ENCODE measurements at places on chromosomes 7 and 10.

GRCh38 chr7:81715984-81716588 lies 53.8 kb downstream of the HGF start:
- DNase-seq: no peak

DNA sequence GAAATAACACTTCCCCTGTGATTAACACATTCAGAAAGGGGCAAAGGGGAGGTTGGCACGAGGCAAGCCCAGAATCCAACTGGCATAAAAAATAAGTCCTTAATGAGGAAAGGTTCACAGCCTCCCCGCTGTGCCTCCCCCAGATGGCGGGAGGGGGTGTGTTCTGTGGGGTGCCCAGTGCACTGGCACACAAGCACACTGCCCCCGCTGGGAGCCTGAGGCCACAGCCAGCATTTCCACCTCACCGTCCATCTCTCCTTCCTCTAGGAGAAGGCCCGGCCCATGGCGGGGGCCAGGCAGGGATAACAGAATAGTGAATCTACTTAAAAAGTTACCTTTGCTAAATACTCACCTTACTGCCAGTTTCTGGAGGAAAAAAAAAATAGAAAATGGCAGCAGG lies 43.2 kb downstream of the PRKAG2 start:
- DNase-seq: no peak

DNA sequence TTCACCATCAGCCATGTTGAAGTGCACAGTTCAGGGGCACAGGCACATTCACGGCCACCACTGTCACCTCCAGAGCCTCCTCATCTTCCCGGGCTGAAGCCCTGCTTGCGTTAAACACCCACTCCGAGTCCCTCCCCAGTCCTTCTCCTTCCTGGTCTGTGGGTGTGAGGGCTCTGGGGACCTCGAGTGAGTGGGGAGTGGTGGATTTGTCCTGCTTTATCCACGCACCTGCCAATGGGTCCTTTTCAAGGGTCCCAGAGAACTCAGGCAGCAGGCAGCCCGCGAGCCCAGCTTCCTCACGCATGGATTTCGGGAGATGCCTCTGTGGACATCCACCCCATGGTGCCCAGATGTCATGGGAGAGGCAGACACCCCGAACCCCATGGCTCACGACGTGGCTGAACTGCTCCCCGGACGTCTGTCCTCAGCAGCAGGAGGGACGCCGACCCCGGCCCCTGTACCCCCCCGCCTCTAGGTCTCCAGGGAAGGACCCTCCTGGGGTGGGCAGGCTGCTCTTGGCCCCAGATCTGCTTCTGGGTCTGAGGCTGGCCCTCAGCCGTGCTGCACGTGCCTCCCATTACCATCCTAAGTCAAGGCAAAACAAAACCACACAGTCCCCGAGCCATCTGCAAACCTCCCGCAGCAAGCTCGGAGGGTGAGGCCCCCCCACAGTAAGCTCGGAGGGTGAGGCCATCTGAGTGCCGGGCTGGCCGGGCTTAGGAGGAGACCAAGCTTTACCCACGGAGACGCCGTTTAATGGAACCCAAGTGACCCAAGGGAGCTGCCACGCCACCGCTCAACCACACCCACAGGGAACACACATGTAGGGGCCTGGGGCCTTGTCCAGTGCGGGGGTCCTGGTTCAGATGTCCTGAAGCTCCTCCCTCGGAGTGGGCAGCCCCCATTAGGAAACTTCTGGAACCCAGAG lies 9.0 kb downstream of the CYP2W1 start:
- no peak for DNase-seq

DNA sequence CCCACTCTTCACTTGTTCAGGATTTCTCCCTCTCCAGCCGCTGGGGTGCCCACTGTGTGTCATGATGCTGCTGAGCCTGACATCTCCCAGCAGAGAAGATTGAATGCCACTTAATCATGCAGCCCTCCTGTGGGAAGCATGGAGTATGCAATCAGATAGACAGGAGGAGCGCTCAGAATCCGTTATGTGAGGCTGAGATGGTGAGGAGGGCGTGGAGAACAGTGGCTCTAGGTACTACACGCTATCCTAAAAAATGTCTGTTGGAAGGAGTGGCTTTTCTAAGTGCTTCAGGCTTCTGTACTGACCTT lies 334.3 kb downstream of the LRMDA start:
- DNase-seq: no peak

- DNase-seq: peak; percentile 67
Observed at GRCh38 chr10:33661580-33662336, 327.3 kb upstream of the NRP1 start.

DNA sequence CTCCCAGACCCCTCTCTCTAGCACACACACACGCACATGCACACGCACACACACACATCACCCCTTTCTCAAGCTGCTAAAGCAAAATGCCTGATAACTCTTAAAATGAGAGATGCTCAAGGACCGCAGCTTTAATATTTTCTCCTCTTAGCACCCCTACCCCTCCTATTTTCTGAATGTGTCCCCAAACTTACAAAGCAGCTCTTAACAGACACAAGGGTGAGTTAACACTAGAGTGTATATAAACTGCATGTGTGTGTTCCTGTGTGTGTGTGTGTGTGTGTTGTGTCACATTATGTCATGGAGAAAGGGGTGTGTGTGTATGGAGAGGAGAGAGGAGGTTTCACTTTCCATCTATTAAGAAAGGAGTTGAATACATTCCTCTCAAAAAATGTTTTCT lies 1.3 kb downstream of the PTN start:
- no peak for DNase-seq

DNA sequence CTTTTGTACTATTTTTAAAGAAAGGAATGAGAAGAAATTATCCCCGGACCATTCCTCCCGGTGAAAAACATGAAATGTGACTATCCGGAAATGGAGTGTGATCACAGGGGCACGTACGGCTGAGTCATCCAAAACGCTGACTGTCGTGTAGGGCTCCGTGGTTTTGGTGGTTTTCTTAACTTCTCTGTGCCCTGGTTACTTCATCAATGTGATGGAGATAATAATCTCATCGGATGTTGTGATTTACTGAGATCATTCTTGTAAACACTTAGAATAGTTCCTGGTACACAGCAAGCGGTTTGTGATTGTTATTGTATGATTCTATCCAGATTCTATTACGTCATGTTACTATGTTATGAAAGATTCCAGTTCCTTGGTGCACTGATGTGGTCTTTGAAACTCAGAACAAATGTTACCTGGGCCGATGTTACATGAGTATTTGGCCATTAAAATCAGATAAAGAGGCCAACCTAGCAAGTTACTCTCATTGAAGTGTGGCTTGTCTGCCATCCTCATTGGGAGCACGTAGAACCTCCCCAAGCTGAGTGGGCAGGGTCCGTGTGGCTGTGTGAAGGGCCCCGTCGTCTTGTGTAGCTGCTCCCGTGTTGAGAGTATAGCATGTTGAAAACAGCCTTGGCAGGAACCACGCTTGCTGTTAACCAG lies 99.5 kb downstream of the CAMK1D start:
- DNase-seq: peak; percentile 76

GRCh38 chr10:123042708-123043408 lies 34.1 kb downstream of the ACADSB start:
- no peak for DNase-seq

DNA sequence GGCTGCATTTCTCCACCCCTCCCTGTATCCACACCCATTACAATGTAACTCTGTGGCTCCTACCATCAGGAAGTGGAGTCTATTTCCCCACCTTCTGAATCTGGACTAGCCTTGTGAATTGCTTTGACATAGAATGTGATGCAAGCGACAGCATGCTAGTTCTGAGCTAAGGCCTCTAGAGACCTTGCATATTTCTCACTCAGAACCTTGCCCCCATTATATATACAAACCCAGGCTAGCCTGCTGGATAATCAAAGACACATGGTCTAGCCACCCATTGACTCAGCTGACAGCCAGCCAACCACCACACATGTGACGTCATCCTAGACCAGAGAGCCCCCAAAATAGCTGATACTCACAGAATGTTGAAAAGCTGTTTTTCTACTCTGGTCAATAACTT lies 77.9 kb downstream of the CCDC71L start:
- DNase-seq: no peak

GRCh38 chr7:6495597-6496262 lies 48.0 kb upstream of the DAGLB start:
- DNase-seq: no peak

GRCh38 chr7:608954-609353 lies 89.3 kb upstream of the PDGFA start:
- no peak for DNase-seq

- no peak for DNase-seq
Observed at GRCh38 chr7:110853263-110853662, 237.7 kb upstream of the LRRN3 start.

GRCh38 chr10:51932530-51932929 lies 233.1 kb upstream of the CSTF2T start:
- no peak for DNase-seq

DNA sequence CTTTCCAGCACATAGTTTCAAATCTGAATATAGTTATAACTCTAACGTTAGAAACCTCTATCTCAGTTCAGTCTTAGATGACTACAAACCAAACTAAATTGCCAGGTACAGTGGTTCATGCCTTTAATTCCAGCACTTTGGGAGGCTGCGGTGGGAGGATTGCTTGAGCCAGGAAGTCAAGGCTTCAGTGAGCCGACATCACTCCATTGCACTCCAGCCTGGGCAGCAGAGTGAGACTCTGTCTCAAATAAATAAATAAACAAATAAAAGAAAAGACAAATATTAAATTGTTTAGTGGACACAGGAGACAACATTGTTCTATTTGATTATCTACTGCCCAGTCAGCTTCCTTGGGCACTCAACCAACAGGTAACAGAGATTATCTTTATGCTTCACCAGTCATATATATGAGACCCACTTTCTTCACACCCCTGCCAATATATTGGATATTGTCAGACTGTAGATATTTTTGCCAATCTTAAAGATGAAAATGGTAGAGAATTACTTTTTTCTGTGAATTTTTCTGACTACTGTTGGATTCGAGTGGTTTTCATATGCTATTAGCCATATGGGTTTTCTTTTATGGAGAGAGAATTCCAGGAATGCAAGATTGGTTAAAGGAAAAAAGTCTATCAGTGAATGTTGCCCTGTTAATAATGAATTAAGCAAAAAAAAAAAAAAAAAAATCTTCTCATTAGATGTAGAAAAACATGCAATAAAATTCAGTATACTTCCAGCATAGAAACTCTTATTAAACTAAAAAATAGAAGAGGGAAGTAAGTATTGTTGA lies 16.0 kb downstream of the HDAC9 start:
- DNase-seq: no peak

GRCh38 chr10:89301232-89301631 lies 614 bp upstream of the IFIT2 start:
- no peak for DNase-seq

GRCh38 chr7:157413881-157414701 lies 77.3 kb downstream of the DNAJB6 start:
- DNase-seq: no peak

DNA sequence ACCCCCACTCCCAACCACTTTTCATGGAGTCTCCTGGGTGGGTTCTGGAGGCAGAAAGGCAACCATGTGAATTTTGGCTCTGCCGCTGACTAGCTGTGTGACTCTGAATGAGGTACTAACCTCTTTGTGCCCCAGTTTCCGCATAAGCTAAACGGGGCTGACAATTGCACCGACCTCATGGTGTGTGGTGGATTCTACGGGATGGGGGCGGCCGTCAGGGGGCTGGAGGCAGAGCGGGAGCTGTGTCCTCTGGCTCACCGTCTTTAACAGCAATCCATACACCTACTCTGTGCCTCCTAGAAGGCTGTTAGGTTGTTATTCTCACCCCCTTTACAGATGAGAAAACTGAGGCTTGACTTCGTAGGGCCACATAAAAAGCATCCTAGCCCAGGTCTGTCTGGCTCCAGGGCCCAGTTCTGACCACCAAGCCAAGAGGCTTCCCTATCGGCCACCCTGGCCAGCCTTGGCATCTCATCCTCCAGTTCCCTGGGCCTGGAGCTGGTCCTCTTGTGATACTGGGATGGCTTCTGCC lies 4.3 kb upstream of the SLC29A3 start:
- no peak for DNase-seq

GRCh38 chr7:31553661-31554081 lies 39.8 kb downstream of the ITPRID1 start:
- no peak for DNase-seq

DNA sequence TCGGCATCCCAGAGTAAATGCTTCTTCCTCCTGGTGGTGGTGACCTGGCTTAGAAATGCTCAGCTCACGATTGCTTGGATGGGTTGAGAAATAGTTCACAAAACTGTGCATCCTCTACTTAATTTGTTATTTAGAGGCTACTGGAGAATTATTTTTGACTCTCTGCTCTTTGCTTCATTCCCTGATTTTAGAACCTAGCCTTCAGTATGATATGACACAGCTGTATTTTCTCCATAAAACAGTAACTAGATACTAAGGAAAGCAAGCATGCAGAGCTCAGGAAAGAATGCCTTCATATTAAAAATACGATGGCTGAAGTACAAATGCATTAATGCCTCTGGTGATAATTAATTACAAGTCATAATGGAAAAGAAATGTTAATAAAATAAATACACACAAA lies 602.0 kb upstream of the COBL start:
- no peak for DNase-seq

- DNase-seq: no peak
Observed at GRCh38 chr7:54215424-54215823, 326.8 kb upstream of the VSTM2A start.

GRCh38 chr10:48215486-48216203 lies 58.9 kb downstream of the FRMPD2 start:
- DNase-seq: no peak

DNA sequence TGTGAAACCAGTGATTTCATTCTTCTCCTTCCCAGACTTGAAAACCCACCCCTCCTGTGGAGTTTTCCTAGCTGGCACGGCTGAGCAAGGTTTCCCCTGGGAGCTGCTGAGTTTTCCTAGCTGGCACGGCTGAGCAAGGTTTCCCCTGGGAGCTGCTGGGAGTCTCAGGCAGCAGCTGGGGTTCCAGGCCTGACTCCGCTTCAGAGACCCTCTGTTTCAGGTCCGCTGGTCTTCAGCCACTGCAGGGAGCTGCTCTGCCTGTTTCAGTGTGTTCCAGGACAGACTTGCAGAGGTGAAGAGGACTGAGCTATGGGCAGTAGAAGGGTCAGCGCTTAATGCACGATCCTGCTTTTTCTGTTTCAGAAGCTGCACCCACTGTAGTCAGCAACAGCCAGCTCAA lies 104.9 kb downstream of the XRCC2 start:
- no peak for DNase-seq
